Foreskin keratinocyte (primary cell): ENCODE measurements at places on chromosomes 7 and 10.

- no peak for DNase-seq
Measured at GRCh38 chr7:94478648-94479214, 30.9 kb upstream of the CASD1 start.

GRCh38 chr10:124691002-124691401, 53.2 kb downstream of the FAM53B start:
- DNase-seq, result no peak

- DNase-seq, result no peak
Measured at GRCh38 chr10:71440506-71441035, 43.9 kb downstream of the CDH23 start.

- no peak for DNase-seq
Measured at GRCh38 chr10:47451273-47451997, 32.5 kb downstream of the ANXA8 start.

- no peak for DNase-seq
Measured at GRCh38 chr7:46424934-46425333, 503.9 kb upstream of the IGFBP3 start.

- no peak for DNase-seq
Measured at GRCh38 chr7:82609746-82610145, 166.2 kb upstream of the CACNA2D1 start.

DNA sequence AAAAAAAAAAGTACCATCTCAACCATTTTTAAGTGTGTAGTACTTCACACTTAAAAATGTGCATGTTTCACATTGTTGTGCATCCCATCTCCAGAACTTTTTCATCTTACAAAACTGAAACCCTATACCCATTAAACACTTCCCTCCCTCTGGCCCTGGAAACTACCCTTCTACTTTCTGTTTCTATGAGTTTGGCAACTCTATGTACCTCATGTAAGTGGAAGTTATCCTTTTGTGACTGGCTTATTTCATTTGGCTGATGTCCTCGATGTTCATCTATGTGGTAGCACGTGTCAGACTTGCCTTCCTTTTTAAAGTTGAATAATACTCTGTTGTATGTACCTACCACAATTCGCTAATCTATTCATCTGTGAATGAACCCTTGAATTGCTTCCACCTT, 12.2 kb downstream of the KCNMA1 start:
- DNase-seq, result no peak

GRCh38 chr10:15342970-15343369, 28.1 kb downstream of the FAM171A1 start:
- no peak for DNase-seq

GRCh38 chr10:46229144-46229563, 57.6 kb upstream of the ANTXRL start:
- DNase-seq, result no peak

- DNase-seq, result no peak
Measured at GRCh38 chr10:117775526-117775925, 233.0 kb downstream of the EMX2 start.
